Calu3 (cell line): ENCODE measurements at places on chromosomes 11 and 22. TPM values are rescaled to one million over a fixed set of nuclear protein-coding genes. Genes with fewer than 3 reads are reported as not detected.

GRCh38 chr22:42338479-42338878, 68.0 kb upstream of the TCF20 start:
- H3K4me3 ChIP-seq: no peak overlapping the region
- DNase-seq: no peak
- no peaks in the 10 kb centered on the region for H3K4me1 ChIP-seq

- DNase-seq: no peak
- H3K27ac ChIP-seq: no peak overlapping the region
- peaks cover 2% of the 10 kb centered on the region for H3K27me3 ChIP-seq
- peaks cover 15% of the 10 kb centered on the region for H3K4me1 ChIP-seq
Measured at GRCh38 chr22:24433828-24434470, 6.5 kb downstream of the ADORA2A start.

GRCh38 chr11:96524475-96524874, 134.7 kb downstream of the JRKL start:
- peaks cover 34% of the 10 kb centered on the region for H3K27me3 ChIP-seq
- H3K36me3 ChIP-seq: no peaks in the 10 kb centered on the region
- no peak for DNase-seq
- H3K4me1 ChIP-seq: no peaks in the 10 kb centered on the region

The SLC5A12 gene
- not detected in 2 replicates for total RNA-seq

DNA sequence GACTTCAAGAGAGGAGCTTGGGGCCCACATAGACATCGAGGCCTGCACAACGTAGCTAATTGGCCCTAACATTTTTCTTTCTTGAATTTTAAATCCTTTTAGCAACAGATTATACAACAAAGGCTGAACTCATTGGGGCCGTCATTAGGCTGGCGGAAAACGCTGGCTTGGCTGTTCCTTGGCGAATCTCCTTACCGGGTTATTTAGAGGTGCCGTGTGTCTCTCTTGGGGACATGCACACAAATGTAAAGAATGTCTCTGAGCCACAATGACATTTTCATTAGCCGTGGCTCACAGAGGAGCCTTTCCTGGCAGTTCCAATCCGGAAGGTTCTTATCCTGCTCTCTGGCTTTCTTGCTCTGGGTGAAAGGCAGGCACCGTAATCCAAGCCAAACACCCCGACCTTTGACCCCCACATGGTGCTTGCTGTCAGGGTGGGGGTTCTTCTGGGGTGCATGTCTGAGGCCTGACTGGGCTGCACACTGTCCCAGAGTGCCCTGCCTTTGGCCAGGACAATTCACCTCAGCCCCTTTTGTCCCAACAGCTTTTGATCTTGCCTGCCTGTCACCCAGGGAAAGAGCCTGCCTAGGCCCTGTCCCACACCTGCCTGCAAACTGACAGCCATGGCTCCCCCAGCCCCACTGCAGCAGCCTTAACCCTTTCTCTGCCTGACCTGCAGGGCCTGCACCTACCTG, 9.2 kb upstream of the FGF3 start:
- peaks cover 17% of the 10 kb centered on the region for H3K27me3 ChIP-seq
- no peak overlapping the region for H3K27ac ChIP-seq
- no peaks in the 10 kb centered on the region for H3K36me3 ChIP-seq
- H3K4me1 ChIP-seq: peaks cover 23% of the 10 kb centered on the region
- H3K4me3 ChIP-seq: no peak overlapping the region

GRCh38 chr11:75577207-75577606, 15.2 kb downstream of the SERPINH1 start:
- H3K27ac ChIP-seq: no peak overlapping the region
- peaks cover 23% of the 10 kb centered on the region for H3K36me3 ChIP-seq
- peak; percentile 36 for DNase-seq
- peaks cover 16% of the 10 kb centered on the region for H3K4me1 ChIP-seq
- H3K4me3 ChIP-seq: no peak overlapping the region

- H3K27me3 ChIP-seq: peaks cover 15% of the 10 kb centered on the region
- no peak for DNase-seq
- no peak overlapping the region for H3K4me3 ChIP-seq
- no peaks in the 10 kb centered on the region for H3K36me3 ChIP-seq
- H3K4me1 ChIP-seq: peaks cover 36% of the 10 kb centered on the region
Measured at GRCh38 chr22:23532731-23533130, 47.4 kb downstream of the IGLL1 start.

The PTPRCAP gene
- 0.51 and 1.3 TPM in 2 replicates for total RNA-seq
